Activated CD4-positive, alpha-beta T cell treated with anti-CD3 and anti-CD28 coated beads, Interleukin-2, Interleukin-6, amounts not matched to agents 100 ng/mL and 50 ng/mL, durations not matched to agents 16 hours and 8 hours (primary cell): ENCODE measurements at places on chromosomes 13 and 19.

DNA sequence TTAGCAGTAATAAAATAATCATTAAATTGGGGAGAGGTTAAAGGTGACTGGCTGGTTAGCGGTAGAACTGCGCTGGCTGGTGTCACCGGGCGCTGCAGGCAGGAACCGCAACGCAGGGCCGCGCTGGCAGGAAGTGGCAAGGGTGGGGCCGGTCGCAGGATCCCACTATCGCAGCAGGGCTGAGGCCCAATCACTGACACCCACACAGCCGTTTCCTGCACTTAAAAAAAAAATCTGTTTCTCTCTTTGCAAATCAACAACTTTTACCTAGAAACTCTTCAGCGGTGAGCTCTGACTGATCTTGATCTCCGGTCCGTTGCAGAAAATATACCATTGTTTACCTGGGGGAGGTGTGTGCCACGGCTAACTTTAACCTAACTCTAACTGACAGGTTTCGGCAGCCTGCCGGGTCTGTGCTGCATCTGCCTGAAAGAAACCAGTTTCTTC lies 46.9 kb downstream of the KLF2 start:
- peak; percentile 94 for DNase-seq

DNA sequence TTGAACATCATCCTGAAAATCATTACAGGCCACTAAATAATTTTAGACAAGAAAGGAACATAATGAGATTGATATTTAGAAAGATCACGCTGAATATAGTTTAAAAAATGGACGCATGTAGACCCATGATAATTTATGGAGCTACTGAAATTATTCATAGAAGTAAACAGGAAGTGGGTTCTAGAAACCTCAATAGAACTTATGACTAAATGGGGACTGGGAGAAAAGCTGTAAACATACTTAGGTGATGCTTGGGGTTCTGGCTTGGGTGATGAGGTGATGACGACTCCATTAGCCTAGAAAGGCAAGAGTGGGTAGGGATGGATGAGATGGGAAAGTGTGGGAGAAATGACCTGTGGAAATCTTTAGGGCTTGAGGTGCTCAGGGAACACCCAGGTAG lies 484.0 kb downstream of the MYO16 start:
- DNase-seq = peak; percentile 18

- no peak for DNase-seq
Observed at GRCh38 chr19:33863436-33863835, 66.8 kb downstream of the KCTD15 start.

DNA sequence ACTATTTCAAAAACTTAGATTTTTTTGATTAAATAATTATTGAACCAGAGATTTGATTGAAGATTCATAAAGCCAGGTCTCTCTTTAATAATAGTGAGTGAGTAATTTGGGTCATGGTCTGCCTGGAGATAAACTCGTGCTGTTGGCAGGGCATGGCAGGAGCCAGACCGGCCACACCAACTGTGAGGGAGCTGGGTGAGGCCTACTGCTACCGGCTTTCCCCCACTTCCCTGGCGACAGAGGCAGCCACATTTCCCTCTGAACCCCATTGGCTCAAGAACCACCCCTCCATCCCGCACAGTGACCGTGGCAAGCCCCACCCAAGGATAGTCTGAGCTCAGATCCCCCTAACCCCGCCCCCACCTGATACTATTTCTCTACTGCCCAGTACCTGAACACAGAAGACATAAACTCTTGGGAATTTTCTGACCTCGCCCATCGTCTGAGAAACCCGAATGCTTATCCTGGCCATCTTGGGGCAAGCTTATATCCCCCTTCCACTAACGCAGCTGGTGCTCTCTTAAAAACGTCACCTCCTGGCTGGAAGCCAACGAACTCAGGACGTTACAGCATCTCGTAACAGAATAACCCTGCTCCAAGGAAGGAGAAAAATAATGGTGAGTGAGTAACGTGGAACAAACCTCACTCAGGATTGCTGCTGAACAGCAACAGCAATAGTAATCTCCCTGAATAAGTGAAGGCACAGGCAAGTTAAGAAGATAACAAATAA lies 627.6 kb upstream of the PCDH9 start:
- no peak for DNase-seq

DNA sequence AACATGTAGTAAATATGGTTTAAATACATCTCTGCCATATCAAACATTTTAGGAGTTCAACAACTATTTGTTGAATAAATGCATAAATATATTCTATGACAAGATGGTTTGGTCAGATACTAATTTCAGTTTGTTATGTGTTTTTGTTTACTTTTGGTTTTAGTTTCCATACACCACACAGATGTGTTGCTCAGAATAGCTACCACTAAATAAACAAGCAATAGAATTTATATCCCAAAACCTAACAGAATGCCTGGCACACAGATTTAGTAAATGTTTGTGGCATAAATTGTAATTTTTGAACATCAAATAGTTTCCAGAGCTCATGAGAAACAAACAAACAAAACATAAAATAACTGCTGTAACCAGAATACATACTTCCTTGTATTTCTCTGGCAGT lies 126.8 kb upstream of the ATXN8OS start:
- DNase-seq = no peak

GRCh38 chr13:101341464-101341863 lies 74.8 kb downstream of the NALCN start:
- DNase-seq = no peak

DNA sequence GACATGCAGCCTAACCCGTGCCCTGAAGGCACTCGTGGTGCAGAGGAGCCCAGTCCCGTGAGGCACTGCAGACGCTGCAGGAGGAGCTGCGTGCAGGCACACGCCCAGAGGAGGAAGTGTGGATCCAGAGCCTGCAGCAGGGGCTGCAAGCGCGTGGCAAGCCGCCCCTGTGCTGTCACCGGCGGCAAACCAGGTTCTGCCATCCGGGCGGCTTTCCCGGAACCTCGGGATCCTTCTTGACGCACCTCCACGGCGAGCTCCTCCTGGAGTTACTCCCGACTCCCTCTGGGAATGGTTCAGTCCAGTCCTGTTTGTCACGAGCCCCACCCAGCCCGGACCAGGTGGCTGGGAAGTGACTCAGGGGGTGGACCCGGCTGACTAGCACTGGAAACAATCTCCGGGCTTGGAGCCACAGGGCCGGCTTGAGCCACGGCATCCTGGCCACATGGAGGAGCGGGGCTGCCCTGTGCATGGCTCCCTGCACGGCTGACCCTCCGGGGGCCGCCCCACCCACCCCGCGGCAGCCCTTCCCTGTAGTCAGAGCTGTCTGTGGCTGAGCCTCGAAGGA lies 10.2 kb downstream of the DPP9 start:
- no peak for DNase-seq

GRCh38 chr13:101880581-101880980 lies 428.1 kb downstream of the ITGBL1 start:
- no peak for DNase-seq
